ENCODE measurements at places on chromosomes 13 and 19.

DNA sequence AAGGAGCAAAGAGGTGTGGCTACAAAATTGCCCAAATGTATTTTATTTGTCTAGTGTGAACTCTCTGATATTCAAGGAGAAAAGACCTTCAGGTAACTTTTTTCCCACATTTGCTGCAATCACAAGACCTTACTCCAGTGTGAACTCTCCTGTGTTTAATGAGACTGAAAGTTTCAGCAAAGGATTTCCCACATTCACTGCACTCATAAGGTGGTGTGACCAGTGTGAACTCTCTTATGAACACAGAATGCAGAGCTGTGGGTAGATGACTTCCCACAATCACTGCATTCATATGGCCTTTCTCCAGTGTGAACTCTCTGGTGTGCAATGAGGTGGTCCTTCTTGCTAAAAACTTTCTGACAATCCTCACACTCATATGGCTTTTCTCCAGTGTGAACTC is 16.4 kb downstream of the ZNF814 start:
- DNase-seq, result no peak

DNA sequence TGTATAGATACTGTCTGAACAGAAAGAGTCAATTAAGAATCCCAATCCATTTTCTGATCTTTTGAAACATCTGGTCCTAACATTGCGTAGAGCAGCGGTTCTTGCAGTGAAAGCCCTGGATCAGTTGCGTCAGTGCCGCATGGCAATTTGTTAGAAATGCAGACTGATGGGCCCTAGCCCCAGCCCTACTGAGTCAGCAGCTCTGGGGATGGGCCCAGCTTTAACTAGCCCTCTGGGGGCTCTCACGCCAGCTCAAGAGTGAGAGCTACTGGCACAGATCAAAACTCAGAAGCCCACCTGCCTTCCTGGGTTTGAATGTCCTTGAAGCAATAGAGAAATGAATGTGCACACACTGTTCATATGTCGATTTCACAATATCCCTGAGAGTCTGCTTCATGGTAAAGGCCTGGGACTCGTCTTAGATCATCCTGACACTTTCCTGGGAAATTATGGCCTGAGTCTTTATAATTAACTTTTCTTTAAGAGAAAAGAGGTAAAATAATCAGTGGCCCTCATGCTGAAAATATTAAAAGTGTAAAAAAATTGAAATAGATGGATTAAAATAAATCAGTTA is 206.8 kb upstream of the TMTC4 start:
- DNase-seq, result no peak

GRCh38 chr13:31050486-31051400 is 111.0 kb downstream of the HSPH1 start:
- no peak for DNase-seq

- no peak for DNase-seq
These were observed 246.6 kb downstream of the NHLRC3 start for GRCh38 chr13:39284801-39285388.

DNA sequence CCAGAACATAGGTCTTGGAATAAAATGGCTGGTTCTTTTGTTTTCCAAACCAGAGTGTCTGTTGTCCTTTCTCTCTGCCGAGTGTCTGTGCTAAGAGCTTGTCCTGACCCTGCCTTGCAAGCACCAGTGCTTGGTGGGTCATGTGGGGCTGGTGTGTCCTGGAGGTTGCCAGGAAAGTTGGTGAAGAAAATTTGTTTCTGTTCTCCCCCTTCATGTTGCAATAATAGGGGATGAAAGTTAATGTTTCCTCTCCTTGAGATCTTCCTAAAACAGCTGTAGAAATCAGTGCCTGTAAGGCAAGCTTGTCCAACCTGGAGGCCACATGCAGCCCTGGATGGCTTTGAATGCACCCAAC is 2.7 kb downstream of the HAMP start:
- DNase-seq, result no peak

DNA sequence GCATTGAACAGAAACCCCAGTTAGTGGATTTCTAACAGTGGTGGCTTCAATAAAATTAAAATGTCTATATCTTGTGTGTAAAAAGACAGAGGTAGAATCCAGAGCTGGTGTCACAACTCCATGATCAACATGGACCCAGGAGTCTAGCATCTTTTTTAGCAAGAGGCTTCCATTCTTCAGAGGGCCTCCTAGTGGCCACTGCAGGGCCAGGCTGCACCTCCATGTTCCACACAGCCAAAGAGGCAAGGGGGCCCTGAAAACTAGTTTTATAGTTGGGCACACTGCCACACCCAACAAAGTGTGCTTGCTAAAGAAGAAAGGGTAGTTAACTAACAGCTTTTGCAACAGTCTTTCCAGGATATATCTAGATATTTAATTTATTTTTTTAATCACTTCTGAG is 12.9 kb downstream of the N4BP2L1 start:
- DNase-seq, result no peak

DNA sequence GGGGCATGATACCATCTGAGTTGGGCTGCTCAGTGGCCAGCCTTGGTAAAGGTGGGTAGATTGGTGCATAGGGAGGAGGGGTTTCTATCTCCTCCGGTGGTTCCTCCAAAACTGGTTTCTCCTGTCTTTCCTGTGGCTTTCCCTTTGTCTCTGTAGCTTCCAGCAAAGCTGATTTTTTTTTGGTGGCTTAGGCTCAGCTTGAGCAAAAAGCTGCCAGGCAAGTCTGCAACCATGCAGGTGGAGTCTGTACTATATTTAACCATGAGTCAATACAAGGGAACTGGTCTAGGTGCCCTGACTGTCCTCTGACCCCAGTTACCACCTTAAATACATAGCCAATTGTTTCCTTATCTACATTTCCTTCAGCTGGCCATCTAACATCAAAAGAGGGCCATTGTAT is 64.0 kb upstream of the ZNF681 start:
- DNase-seq, result no peak

DNA sequence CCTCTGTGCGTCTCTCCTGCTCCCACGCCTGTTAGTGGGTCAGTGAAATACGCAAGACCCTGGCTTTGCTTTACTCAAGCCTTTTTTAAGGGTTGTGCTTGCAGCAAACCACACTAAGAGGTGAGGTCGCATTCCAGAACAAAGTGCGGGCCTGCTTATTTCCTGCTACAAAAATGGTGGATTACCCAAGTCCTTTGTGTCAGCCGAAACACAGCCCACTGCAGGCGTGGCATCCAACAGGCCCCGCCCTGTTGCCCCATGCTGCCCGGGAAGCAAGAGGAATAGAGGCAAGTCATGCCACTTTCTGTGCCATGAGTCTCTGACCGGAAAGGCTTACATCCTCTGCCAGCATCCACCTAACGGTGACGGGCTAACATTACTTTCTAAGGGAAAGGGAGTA is 7.7 kb upstream of the IRS2 start:
- no peak for DNase-seq

- no peak for DNase-seq
These were observed 13.6 kb downstream of the LCP1 start for GRCh38 chr13:46168341-46168740.

- no peak for DNase-seq
These were observed 350.5 kb downstream of the KCNRG start for GRCh38 chr13:50365408-50366391.

- DNase-seq, result no peak
These were observed 77.2 kb upstream of the ARHGEF7 start for GRCh38 chr13:111037927-111038326.

GRCh38 chr19:17026706-17027534 is at the start of gene CPAMD8:
Gene CPAMD8, minus strand, starts transcription at chr19:17026810. Its CDS starts 168 bp downstream, at chr19:17026642.
- no peak for DNase-seq

GRCh38 chr13:81488021-81488420 is 1147.1 kb upstream of the SPRY2 start:
- DNase-seq, result no peak

GRCh38 chr13:79314652-79315051 is 91.4 kb downstream of the RBM26 start:
- DNase-seq, result no peak

- no peak for DNase-seq
These were observed 58.6 kb upstream of the SPRY2 start for GRCh38 chr13:80399340-80400163.

DNA sequence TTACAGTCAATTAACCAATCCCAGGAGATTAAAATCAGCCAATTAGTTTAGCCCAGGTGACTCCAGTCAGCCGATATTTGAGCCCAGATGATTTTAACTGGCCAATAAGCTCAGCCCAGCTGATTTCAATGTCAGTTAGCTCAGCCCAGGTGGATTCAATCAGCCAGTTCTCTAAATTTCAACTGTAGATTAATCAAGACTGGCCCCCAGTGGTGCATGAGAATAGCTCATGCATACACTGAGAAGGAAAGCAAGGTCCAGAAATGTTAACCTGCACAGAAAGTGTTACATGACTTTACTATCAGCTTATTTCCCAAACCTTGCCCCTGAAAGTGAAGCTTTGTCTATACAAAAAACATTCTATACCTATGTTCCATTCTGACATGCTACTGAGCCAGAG is 55.4 kb upstream of the ZNF724 start:
- no peak for DNase-seq

DNA sequence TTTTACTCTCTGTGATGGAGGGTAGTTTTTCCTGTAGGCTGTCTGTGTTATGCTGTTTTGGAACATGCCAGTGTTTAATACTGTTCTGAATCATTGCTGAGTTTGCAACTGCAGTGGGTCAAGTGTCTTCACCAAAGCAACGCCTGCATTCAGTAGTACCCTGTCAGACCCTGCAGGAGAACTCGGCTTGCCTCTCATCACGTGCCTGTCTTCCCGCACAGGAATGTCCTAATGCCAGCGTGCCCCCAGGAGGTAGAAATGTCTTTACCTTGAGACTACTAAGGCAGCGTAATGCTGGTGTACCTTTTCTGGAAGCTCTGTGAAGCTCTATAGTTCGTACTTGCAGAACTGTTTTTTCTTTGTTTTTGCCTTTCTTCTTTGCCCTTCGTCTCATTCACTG is 42.3 kb downstream of the POLR1D start:
- no peak for DNase-seq

- DNase-seq, result no peak
These were observed 46.3 kb downstream of the ZNF724 start for GRCh38 chr19:23203841-23204344.

GRCh38 chr19:4241824-4242430 is 5.0 kb upstream of the YJU2 start:
- DNase-seq, result no peak

DNA sequence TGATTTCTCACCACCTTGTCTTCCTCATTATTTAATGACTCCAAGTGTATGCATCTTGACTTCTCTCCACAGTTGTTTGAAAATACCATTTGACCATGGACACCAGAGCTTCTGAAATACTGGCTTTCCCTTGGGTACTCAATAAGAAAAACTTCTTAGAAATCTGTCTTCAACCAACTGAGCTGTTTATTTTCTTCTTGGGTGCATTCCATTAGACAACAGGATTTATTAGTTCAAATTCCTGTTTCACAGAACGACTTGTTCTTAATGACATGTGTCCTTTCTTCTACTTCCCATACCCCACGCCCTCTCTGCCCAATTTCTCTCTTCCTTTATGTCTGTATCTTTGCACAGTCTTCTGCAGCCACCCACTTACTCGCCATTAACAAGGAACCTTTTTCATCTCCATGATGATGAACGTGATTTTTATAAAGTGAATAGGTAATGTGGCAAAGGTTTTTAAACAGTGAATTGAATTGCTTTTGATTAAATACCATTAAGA is 11.3 kb upstream of the ITM2B start:
- DNase-seq, result no peak

DNA sequence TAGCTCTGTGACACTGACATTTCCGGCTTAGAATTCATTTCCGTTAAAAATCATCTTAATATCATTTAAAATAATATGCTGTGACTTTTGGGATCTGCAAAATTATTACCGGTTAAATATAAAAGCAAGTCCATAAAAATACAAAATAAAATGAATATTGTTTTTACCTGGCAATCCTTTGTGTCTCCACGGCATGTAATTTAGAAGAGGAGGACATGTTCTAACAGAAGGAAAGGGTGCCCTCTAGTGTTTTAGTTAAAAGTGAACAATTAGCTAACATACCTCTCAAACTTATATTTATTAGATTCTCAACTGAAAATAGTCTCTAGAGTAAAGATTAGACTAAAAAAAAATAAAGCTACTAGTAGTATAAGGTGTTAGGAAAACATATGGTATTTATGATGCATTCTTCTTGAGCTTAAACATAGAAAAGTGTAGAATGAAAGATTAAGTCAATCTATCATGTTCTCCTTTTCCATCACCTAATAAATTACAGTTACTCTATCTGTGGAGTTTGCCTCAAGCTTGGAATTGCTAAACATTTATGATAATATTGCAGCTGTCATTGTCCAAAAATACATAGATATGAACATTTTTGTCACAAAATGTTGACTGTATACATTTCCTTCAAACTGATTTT is 676.7 kb upstream of the SPRY2 start:
- DNase-seq, result peak; percentile 45

DNA sequence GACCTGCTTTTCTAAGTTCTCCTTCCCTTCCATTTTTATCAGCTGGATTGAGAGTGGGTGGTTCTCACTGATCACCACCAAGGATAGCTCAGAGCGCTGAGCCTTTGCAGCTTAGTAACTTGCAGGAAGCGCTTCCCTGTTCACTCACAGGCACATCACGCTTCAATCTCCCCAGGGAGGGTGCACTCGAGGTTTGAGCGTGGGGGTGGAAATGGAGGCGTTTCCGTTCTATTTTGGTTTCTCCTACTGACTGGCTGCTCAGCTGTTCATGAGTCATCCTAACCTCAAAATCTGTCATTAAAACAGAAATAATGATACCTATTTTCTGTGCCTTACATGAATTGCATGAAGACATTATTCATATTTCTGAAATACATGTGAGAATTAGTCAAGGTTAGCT is 292.1 kb downstream of the SPRY2 start:
- DNase-seq, result peak; percentile 92

- DNase-seq, result no peak
These were observed 344.7 kb downstream of the KLF5 start for GRCh38 chr13:73403355-73404120.

DNA sequence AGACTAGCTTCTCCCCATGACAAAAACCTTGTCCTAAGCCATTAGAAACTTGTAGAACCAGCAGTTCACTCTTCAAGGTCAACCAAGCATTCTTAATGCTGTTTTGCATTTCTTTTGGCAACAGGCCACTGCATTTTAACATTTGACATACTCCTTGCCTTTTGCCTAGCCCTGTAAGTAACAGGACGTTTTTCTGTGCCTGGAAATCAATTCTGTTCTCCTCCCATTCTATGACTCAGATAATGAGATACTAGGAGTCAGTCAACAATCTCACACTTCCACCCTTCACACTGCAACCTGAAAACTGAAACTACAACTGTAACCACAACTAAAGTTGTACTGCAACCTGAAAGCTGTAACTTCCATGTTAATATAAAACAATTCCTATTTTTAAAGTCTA is 268.7 kb downstream of the MZT1 start:
- no peak for DNase-seq

- no peak for DNase-seq
These were observed 14.4 kb downstream of the ATP4B start for GRCh38 chr13:113643593-113643992.

- no peak for DNase-seq
These were observed 14.2 kb downstream of the TSSK6 start for GRCh38 chr19:19500975-19501644.

- no peak for DNase-seq
These were observed 184.6 kb upstream of the IRS2 start for GRCh38 chr13:109971006-109971405.

DNA sequence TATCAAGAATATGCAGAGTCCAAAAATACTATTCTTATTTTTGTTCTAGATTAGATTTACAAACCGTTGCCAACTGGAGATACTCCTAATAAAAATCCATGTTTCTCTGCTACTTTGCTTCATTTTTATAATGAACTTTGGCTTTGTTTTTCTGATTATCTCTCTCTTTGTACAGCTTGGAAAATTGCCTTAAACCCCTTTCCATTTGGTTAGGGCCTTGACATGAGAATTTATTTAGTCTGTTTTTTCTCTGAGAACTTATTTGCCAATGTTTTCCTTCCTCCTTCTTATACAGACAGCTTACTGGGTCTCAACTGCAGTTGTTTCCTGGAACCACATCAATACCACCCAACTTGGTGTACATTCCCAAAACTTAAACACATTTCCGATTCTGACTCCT is 555.4 kb downstream of the SLITRK6 start:
- DNase-seq, result no peak

Measured in putamen (tissue), 1 donor.